ENCODE measurements at places on chromosomes 6 and 20.

DNA sequence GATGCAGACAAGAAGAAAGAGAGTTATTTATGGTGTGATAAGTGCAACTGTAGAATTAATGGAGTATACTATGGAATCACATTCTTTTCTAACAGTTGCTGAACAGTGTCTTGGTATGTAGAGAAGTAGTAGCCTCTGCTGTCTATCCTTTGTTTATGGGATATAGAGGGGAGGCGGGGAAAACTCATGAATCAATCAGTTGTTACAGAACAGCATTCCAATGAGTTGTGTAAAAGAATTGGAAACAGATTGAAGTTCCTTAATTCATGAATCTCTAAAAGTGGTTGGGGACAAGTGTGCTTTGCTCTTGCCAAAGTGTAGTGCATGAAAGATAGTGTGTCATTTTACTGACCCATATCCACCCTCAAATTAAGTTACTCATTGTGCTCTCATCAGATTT lies 77.7 kb downstream of the FLRT3 start:
- DNase-seq: no peak

- DNase-seq: no peak
Measured at GRCh38 chr6:13703496-13703895, 8.1 kb downstream of the RANBP9 start.

DNA sequence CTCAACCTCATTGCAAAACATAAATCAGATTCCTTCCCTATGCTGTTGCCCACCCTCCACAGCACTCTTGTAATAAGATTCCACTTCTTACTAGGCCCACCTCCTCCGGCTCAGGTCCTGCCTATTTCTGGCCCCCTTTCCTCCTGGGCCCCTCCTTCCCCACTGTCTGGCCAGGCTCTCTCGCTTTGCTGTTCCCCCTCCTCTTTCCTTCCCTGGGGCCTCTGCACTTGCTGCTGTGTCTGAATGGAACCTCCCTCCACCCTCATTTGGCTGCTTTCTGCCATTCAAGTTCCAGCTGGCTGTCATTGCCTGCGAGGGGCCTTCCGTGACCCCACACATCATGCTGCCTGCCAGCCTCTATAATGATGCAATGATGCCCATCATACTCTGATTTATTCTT lies 38.9 kb downstream of the ARHGAP40 start:
- DNase-seq: no peak

GRCh38 chr6:107489636-107490565 lies at the start of gene SOBP:
Gene SOBP, plus strand, starts transcription at chr6:107490117. Its CDS starts 500 bp downstream, at chr6:107490617.
- no peak for DNase-seq

DNA sequence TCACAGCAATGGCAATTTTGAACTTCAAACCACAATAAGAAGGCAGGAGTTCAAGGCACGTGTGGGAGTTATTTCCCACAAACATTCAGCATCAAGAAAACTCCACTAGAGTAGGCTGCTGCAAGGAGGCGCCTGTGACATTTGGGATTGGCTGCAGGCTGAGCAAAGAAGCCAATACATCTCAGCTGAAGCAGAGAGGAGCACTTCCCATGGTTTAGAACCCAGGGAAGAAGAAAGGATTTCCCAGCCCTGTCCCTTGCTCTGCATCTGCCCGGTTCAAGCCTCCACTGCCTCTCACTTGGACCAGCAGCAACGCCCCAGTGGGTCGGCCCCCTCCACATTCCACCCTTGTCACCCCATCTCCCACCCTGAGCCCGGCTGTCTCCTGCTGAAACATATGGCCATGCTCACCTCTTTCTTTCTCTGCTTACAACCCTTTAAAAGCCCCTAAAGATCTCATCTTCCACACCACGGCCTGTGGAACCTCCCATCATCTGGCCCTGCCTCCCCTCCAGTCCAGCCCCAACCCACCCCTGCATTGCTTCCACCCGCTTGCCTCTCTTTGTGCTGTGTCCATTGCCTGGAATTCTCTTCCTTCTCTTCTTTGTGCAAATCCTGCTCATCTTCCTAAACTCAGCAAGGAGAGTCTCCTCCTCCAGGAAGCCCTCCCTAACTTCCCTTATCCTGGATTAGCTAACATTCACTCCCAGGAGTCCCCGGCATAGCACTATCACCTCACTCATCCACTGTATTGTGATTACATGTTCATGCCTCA lies 128.3 kb downstream of the ANKRD60 start:
- no peak for DNase-seq

DNA sequence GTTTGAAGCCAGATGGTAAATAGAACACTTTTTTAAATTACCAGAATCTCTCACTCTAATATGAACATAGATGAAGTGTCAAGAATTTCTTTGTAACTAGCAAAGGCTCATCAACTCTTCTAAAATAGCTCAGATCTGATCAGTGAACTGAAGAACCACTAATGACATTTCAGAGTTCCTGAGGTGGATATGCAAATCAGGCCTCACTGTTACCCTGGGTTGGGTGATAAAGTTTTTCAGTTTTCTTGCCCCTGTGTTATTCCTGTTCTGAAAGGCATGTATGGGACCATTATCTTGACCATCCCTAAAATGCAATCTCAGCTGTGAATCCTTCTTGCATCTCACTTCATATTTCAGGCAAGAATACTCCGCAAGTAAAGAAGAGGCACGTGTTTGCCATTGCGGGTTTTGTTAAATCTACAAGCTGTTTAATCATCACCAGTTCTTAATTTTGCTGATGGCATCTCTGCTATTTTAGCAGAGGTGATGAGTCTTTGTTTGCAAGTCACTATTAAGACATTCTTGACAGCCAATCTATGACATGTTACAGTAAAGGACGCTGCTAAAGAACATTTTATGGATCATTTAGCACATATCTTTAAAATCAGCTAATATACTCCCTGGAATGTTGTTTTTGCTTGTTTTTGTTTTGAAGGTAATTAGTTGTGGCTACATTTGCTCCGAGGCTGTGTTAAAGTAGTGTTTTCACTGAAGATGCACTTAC lies 47.9 kb downstream of the KHDC1L start:
- DNase-seq: no peak
